Renal cortical epithelial cell (primary cell): ENCODE measurements at places on chromosomes 4 and X.

GRCh38 chrX:68685685-68686084, 38.2 kb downstream of the STARD8 start:
- DNase-seq = peak; percentile 52

GRCh38 chr4:67288964-67289363, 256.3 kb downstream of the CENPC start:
- DNase-seq = no peak

DNA sequence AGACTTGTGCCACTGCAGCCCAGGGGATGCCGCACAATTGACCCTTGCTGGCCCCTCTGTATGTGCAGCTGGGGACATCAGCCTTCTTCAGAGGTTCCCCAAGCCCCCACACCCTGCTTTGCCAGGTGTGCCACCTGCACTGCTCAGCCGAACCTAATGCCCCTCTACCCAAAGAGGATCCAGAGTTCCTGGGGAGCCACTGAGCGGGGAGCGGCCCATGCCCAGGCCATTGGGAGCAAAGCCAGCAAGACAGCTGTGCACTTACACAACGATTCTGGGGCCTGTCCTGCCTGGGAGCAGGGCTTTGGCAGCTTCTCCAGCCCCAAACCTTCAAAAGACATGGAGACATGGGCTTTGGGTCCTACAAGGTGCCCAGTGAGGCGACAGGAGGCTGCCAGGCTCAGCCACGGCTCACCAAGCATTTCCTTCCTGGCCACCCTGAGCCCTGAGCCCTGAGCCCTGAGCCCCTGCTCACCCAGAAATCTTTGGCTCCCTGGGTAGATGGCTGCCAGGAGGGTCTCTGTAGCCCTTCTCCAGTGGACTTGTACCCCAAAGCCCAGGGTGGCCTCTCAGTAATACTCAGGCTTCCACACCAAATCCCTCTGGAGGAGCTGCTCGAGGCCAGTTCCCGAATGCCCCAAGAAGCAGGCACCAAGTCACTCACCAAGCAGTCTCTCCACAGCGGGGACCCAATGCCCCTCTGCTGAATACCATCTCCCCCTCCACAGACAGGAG, 13.0 kb downstream of the PNMA6E start:
- DNase-seq = no peak

GRCh38 chr4:95428291-95429070, 120.3 kb downstream of the UNC5C start:
- no peak for DNase-seq

- DNase-seq = no peak
These were observed 10.7 kb downstream of the ATP8A1 start for GRCh38 chr4:42646013-42646784.

GRCh38 chr4:164572877-164573279, 181.1 kb upstream of the SMIM31 start:
- DNase-seq = peak; percentile 48

DNA sequence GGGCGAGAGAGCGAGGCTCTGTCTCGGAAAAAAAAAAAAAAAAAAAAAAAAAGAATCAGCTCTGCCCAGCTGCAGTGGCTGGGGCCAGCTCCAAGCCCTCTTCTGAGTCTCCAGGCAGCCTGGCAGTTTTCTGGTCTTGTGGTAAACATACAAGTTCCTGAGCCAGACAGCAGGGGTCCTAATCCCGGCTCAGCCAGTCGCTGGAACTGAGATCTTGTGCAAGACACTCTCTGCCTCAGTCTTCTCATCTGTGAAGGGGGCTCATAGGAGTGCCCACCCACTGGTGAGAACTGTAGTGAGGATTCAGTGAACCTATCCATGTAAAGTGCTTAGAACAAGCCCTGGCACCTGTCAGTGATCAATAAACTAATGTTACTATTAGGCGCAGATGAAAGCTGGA, 41.8 kb downstream of the C4orf50 start:
- no peak for DNase-seq

DNA sequence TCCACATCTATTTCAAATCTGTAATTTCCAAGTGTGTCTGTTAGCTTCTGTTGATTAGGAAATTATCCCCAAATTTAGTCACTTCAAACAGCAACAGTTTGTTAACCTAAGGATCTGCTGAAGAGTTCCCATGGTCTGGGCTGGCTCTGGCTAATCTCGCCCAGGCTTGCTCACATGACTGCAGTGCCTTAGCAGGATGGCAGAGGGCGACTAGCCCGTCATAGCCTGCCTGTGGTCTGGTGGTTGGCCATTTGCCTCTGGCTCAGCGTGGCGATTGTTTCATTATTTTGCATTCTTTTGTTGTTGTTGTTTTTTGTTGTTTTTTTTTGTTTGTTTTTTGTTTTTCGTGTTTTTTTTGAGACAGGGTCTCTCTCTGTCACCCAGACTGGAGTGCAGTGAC, 264.0 kb downstream of the TRIML1 start:
- no peak for DNase-seq

DNA sequence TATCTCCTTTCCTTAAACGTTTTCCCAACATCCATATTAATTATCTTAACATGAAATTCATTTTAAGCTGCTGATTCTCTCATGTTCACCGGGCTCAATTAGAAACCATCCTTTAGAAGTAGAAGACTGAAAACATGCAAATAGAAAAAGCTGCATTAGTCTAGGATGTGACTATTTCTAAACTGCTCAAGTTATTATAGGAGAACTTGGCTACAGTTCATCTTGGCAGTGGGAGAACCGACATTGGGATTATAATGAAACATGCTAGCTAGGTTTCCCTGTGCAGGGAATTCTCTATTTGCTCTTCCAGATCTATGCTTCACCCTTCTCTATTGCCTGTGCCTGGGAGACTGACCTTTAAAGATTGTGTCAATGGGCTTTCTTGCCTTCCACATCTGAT, 151.0 kb upstream of the PPARGC1A start:
- no peak for DNase-seq

GRCh38 chr4:173195109-173195508, 26.5 kb downstream of the GALNT7 start:
- no peak for DNase-seq

GRCh38 chrX:56385336-56385735, 153.2 kb downstream of the KLF8 start:
- no peak for DNase-seq

DNA sequence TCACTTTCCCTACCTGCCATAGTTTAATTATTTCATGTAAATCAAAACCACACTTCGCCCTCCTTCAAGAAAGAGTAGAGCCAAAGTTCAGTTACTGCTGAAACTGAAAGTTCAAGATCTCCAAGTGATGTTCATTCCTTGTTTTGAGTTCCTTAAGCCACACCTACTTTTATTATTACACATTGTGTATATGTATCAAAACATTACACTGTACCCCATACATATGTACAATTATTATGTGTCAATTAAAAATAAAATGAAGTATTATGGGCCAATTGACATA, 892.3 kb upstream of the NDST4 start:
- DNase-seq = no peak

DNA sequence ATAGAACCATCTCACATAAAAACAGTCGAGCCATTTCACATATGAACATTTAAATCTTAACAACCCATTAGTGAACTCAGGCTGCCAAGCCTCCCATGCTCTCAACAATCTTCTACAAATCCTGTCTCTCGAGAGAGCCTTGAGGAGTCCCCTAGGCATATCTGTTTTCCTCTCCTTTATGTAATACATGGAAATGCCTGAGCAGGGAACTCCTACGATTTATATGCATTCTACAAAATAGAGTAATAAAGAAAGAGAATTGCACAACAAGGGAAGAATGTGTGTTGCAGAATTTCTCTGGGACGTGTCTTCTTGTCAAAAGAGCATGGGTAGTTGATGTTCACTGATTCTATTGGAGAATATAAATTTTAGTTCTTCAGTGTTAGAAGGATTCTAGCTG, 101.8 kb upstream of the VCX2 start:
- DNase-seq = no peak

GRCh38 chr4:90542216-90542615, 415.0 kb downstream of the CCSER1 start:
- DNase-seq = no peak

DNA sequence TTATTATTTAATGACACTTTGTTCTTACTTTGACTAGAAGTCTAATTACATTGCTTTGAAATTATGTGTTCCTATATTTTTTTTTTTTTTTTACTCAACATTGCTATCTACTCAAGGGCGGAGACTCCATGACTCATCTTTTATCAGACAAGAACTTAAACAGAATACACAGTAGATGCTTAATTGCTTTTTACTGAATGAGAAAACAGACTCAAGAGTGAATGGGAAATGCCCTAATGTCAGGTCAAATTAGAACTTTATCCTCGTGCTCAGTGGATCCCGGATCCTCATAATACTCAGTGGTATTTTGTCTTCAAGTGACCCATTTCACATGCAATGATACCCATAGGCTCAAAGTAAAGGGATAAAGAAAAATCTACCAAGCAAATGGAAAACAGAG, 954.5 kb upstream of the IGFBP7 start:
- no peak for DNase-seq

- DNase-seq = no peak
These were observed 275.0 kb downstream of the PARM1 start for GRCh38 chr4:75207902-75208301.

GRCh38 chrX:111869639-111870034, 6.3 kb upstream of the TRPC5OS start:
- peak; percentile 64 for DNase-seq

- DNase-seq = peak; percentile 64
These were observed 1165.0 kb upstream of the TENM3 start for GRCh38 chr4:181078196-181078595.

GRCh38 chr4:38582889-38583470, 81.0 kb upstream of the KLF3 start:
- peak; percentile 62 for DNase-seq

GRCh38 chr4:8112672-8113071, 45.9 kb downstream of the ABLIM2 start:
- DNase-seq = no peak

GRCh38 chr4:105509291-105509690, 35.4 kb upstream of the PPA2 start:
- DNase-seq = no peak

- DNase-seq = no peak
These were observed 5.6 kb downstream of the PRDM8 start for GRCh38 chr4:80202741-80203553.

- no peak for DNase-seq
These were observed 26.3 kb downstream of the CNGA1 start for GRCh38 chr4:47990145-47990544.

DNA sequence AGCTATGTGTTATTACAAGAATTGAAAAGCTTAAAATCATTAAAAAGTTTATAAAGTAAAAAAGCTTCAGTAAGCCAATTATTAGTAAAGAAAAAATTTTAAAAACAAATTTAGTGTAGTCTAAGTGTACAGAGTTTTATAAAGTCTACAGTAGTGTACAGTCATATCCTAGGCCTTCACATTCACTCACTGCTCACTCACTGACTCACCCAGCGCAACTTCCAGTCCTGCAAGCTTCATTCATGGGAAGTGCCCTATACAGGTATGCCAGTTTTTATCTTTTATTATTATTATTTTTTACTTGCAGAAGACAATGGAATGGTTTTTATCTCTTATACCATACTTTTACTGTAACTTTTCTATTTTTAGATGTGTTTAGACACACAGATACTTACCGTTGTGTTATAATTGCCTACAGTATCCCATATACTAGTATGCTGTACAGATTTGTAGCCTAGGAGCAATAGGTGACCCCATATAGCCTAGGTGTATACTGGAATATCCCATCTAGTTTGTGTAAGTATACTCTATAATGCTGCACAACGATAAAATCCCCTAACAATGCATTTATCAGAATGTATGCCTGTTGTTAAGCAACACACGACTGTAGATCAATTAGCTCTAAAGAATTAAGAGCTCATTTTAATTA, 230.7 kb downstream of the DCLK2 start:
- DNase-seq = peak; percentile 60

- peak; percentile 58 for DNase-seq
These were observed 21.4 kb upstream of the CLGN start for GRCh38 chr4:140448830-140449229.

DNA sequence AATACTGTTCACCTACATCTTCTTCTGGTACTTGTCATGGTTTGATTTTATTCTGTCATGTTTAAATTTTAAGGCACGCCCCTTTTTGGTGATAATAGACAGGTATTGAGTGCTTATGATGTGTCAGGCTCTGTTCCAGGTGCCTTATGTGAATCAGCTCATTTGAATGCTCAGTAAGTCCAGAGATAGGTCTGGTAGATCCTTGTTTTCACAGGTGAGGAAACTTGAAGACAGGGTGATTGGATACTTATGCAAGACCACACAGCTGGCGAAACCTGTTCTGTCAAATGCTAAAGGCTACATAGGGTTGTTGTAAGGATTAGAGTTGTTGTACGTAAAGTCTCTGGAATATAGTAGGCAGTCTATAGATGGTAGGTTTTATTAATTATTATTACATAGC, 9.6 kb upstream of the SLC25A14 start:
- DNase-seq = no peak

- DNase-seq = no peak
These were observed 147.0 kb downstream of the AFAP1 start for GRCh38 chr4:7792616-7793015.

- DNase-seq = no peak
These were observed 505.3 kb upstream of the SLIT2 start for GRCh38 chr4:19746377-19746776.

DNA sequence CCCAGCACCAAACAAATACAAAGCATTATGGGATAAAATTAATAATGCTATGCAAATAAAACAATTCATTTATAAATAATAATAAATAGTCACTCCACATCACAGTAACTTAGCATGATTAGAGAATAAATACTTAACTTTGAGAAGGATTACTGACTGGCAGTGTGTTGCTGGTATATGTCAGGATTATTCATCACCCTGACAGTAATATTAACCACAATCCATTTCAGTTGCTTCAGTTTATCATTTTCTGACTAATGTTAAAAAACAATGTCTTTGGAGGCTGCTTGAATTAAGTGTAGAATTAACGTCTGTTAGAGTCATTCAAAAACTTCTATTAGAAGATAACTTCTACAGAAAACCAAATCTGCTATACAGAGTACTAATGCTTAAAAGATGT, 124.1 kb upstream of the MAB21L2 start:
- no peak for DNase-seq

- no peak for DNase-seq
These were observed 68.8 kb downstream of the ABLIM2 start for GRCh38 chr4:8089862-8090261.

GRCh38 chr4:151537687-151538086, 128.7 kb downstream of the FHIP1A start:
- DNase-seq = peak; percentile 59

- peak; percentile 73 for DNase-seq
These were observed 223.6 kb downstream of the MGST2 start for GRCh38 chr4:139889264-139889663.

- no peak for DNase-seq
These were observed 60.8 kb downstream of the PPM1K start for GRCh38 chr4:88223516-88223915.

DNA sequence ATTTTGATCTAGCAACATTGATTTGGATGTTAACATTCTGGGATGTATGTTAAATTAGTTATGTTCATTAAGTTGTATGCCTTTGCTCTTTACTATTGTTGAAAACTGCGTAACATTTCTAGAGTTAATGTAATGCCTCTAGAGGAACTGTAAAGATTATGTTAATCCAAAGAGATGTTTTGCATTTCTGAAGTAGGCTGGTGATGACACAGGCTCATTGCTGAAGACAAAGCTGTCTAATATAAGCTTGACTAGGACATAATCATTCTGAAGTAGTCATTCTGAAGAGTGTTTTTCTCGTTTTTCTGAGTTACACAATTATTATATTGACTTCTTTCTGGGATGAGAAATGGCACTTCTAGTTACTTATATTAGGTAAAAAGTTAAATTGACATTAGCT, 72.9 kb downstream of the LRP2BP start:
- no peak for DNase-seq
